Hindlimb muscle (tissue), 1 donor: ENCODE measurements at places on chromosomes 4 and X.

GRCh38 chr4:24372881-24373280 lies 211.5 kb downstream of the DHX15 start:
- peak; percentile 78 for DNase-seq

GRCh38 chrX:20217271-20217670 lies 49.4 kb downstream of the RPS6KA3 start:
- DNase-seq = peak; percentile 16

DNA sequence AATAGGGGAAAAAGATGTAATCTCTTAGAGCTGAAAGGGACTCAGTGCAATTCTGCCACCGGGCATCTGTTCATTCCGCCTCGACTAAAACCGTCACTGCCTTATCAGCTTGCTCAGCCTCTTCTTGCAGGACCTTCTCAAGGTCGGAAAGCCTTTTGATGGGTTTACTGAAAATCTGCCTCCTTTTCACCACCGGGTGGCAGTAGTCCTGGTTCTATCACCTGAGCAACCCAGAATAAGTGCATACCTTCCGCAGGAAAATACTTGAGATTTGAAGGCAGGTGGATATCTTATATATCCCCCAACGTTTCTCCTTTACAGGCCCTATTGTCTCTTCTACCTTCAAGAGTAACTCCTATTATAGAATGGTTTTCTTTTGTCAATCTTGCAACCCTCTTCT lies 103.4 kb upstream of the PAK3 start:
- DNase-seq = no peak

DNA sequence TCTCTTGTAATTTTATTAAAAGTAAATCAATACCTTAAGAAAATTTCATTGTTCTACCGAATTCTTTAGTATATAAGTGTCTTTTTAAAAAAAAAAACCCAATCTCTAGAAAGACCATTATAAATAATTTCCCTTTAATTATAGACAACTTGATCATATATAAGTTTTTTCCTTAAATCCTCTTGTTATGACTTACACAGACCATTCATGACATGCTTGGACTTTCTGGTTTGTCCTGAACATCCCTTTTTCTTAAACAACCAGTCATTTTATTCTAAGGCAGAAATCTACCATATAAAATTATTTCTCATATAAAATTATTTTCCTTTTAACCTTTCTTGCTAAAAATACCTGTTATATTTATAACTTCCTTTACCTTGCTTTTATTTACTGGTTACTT lies 15.4 kb upstream of the FHDC1 start:
- DNase-seq = no peak

DNA sequence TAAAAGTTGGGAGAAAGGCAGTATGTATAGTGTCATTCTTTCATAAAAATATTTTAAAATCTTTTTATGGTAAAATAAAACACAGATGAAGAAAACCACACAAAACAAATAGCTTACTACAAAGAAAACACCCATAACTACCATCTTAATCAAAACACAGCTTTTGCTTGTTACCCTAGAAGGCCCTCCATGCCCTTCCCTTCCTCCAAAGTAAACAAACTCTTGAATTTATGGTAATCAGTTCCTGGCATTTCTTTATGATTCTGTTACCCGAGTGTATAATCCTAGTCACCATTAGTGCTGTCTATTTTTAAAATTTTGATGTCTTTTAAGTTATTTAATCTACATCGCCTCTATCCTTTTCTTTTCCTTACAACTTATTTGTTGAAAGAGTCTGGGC lies 170.9 kb downstream of the APBB2 start:
- no peak for DNase-seq

GRCh38 chr4:155026715-155027114 lies 181.7 kb upstream of the NPY2R start:
- DNase-seq = no peak

GRCh38 chr4:96558466-96558865 lies 718.6 kb downstream of the PDHA2 start:
- no peak for DNase-seq

- no peak for DNase-seq
These were observed 1009.0 kb upstream of the LCORL start for GRCh38 chr4:19030536-19030935.

DNA sequence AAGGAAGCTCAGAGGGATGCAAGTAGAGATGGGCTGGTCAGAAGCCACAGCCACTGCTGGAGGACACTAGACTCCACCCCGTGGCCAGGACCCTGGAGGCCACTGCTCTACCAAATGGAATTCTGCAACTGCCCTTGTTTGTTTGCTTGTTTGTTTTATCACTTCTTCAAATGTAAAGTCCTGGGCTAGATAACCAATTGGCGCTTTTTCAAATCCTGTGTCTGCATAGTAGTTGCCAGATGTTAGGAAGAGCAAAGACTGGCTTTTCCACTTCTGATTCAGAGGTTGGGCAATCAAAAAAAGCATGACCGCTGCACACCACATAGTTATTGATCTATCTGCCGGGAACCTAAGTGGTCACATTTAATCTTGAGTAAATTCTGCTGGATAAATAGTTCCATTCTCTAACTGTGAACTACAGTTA lies 255.2 kb upstream of the SFRP2 start:
- DNase-seq = no peak

DNA sequence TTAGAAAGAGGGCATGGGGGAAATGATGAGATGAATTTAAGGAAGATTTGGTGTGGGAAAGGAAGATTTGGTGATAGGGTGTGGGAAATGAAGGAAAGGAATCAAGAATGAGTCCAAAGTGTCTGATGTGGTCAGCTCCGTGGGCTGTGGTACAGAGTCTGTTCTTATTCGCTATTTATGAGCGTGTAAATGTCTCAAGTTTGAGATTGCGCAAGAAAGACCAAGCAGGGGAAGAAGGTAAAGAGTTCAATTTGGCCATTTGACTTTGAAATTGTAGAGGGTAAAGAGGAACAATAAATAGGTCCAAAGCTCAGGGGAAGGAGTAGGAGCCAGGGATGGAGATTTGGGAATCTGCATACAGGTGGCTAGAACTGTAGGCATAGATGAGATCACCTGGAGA lies 11.3 kb upstream of the SMS start:
- DNase-seq = no peak

DNA sequence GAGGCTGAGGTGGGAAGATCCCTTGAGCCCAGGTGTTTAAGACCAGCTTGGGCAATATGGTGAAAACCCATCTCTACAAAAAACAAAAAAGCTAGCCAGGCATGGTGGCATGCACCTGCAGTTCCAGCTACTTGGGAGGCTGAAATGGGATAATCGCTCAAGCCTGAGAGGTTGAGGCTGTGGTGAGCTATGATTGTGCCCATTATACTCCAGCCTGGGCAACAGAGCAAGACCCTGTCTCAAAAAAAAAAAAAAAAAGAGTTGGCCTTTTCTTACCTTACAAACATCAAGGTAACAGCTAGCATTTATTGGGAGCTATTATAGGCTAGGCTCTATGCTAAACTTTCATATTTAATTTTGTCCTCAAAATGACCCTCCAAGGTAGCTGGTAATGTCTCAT lies 43.4 kb downstream of the PTTG2 start:
- DNase-seq = no peak

- no peak for DNase-seq
These were observed 109.4 kb downstream of the DLG3 start for GRCh38 chrX:70554081-70554480.

- no peak for DNase-seq
These were observed 71.0 kb downstream of the UCHL1 start for GRCh38 chr4:41327770-41328169.

GRCh38 chr4:64729561-64729960 lies 320.3 kb upstream of the TECRL start:
- no peak for DNase-seq

DNA sequence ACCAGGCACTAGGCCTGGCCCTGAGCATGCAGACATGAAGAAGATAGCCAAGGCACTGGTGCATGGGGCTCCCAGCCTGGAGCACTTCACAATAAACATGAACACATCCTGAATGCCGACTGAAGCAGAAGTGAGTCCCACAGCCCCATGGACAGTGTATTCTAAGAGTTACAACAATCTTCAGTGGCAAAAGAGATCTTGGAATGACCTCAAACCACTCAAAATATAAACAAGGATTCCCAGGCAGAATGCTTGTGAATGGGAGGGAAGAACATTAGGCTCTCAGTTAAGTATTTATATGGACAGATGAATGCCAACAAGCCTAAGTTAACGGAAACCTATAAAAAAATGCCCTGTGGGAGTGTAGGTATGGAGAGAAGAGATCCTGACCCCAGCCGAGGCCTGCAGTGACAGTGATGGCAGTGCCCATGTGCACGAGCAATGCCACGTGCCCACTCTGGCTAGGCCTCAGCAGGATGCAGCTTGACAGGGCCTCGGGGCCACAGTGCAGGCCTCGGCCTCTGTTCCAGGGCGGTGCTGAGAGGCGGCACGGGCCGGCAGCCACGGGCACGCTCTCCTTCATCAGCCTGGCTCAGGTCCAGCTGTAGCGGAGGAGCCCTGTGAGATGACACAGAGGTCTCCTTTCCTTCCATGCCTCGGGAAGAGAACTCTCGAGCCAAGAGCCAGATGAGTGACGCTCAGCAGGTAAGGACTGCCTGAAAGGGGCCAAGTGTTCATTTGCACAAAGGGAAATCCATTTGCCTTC lies 49.2 kb downstream of the IRF2 start:
- DNase-seq = no peak

DNA sequence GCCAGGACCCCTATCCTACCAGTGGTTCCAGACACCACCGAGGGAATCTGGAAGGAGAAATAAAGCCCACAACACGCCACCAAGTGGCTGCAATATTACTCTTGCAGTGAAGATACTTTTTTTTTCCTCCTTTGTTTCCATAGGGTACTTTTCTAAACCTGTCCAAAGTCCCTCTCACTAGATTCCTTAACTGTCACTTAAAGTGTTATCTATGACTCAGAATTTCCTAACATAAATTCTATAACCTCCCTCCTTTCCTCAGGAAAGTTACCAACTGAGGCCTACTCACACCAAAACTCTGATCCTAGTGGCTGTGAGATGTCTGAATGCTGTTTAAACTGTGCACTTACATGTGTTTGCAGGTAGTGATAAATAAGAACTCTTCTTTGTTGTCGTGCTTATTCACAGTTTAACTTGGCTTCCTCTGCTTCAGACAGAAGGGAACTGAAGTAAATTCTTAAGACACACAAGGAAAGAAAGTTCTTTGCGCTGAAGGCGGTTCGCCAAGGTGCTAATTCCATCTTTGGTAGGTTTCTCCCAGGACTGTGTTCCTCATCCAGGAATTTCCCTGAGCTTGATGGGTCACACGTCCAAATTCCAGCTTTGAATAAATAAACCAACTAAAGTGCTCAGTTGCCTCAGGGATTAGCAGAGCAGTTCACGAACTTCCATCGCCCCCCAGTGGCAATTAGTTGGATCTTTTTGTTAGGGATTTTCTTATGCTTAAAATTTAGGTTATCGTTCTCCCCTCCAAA lies 10.7 kb upstream of the HCCS start:
- DNase-seq = peak; percentile 68

DNA sequence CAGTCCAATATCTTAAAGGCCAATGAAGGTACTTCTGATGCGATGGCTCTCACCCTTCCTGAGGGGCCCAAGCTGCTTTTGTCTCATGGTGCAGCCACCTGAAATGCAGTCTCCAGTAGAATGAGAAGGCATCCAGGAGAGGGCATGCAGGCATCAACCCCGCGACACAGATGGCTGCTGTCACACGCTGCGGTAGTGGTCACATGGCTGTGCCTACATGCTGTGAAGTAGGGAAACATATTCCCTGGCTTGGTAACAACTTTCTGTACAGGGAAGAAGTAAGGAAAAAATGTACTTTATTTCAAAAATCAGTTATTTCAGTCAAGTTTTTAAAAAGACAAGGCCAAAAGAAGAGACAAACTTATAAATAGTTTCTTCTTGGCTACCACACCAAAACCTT lies 139.9 kb downstream of the TRIML1 start:
- no peak for DNase-seq

DNA sequence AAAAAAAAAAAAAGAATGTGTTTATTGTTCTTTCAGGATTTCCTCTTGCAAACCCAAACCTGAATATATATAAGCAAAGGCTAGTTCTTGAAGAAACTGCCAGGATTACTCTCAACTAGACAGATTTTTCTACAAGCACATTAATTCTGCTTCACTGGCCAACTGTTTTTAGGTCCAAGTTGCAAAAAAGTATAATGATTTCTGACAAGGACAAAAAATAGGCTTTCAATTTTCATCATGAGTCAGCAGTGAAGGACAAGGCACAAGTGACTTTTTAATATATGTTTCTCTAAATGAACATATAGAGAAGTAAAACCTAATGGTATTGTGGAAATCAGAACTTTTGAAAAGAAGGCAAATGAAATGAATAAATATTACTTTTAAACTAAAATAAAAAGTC lies 73.7 kb downstream of the ELOVL6 start:
- no peak for DNase-seq

GRCh38 chr4:119585771-119586170 lies 42.8 kb downstream of the PDE5A start:
- no peak for DNase-seq

GRCh38 chr4:1568855-1569460 lies 115.2 kb downstream of the FAM53A start:
- no peak for DNase-seq

- DNase-seq = no peak
These were observed 30.1 kb downstream of the CYBB start for GRCh38 chrX:37809970-37810369.

- DNase-seq = no peak
These were observed 14.0 kb upstream of the LOC101059915 start for GRCh38 chrX:71653344-71653743.

- DNase-seq = no peak
These were observed 705.1 kb upstream of the GRID2 start for GRCh38 chr4:91598696-91599095.

- no peak for DNase-seq
These were observed 23.7 kb downstream of the DCHS2 start for GRCh38 chr4:154467886-154468285.

GRCh38 chrX:131739823-131740222 lies 195.9 kb downstream of the OR13H1 start:
- DNase-seq = no peak

- no peak for DNase-seq
These were observed 127.4 kb upstream of the SFRP2 start for GRCh38 chr4:153916273-153916755.

DNA sequence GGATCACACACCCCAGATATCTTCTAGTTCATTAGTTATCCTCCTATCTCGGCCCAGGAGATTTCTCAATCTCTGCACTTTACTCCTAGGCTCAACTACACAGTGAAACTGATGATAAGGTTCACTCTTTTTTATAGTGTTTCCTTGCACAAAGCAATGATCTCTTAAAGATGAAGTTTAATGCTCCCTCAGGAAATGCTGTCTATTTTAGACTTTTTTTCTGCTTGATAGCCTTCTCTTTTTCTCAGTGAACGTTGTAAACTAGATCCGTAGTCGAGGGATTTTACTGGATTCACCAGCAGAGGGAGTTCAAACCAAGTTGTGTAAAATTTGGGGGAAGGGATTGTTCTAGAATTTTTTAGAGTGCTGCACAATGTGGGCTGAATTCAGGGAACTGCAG lies 269.6 kb downstream of the GBA3 start:
- DNase-seq = peak; percentile 1

GRCh38 chr4:113179996-113180395 lies 130.5 kb downstream of the ANK2 start:
- no peak for DNase-seq

GRCh38 chr4:129254526-129254925 lies 158.6 kb downstream of the C4orf33 start:
- DNase-seq = no peak

GRCh38 chr4:109301651-109302360 lies 652 bp downstream of the COL25A1 start:
- no peak for DNase-seq
